ENCODE measurements at places on chromosomes 7 and 10.

DNA sequence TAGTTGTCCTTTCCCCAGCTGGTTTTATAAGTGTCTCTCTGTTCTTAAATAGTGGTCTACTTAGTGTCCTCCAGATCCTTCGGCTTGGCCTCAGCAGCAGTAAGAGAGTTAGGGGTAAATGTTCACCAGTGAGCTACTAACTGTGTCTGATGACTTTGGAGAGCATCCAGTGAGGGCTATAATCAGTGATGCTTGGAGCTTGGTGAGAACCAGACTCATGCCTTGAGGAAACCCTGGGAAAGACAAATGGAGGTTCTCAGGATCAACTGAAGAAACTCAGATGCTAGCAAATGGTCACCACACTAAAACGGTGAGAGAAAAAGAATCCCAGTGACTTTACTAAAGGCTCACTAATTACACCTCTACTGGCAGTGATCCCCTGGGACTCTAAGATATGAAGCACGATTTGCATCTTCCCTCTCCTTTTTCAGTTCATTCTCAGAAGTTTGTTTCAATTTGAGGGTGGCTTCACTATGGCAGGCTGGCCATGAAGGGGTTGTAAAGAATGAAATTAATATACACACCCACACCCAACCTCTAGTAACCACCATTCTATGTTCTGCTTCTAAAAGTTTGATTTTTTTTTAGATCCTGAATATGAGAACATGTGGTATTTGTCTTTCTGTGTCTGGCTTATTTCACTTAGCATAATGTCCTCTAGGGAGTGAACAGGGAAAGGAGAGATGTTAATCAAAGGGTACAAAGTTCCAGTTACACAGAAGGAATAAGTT, 177.9 kb downstream of the PDE1C start:
- DNase-seq: no peak

DNA sequence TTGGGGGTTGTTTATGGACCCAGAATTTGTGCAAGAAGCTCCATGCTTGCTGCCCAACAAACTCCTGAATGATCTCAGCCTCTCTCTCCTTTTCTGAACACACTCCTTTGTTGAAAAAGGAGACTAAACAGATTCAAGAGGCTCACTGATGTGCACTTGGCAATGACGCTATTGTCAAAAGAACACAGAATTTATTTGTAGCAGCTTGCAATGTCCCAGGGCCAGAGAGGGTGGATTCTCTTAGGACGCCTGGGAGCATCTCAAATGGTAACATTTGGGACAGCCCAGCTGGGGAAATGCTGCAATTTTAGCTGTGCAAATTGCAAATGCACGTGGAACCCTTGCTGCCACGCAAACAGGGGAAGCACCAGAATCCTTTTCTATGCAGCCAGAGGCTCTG, 79.9 kb downstream of the GPR26 start:
- DNase-seq: no peak

GRCh38 chr10:93220296-93221170, 146.8 kb downstream of the CYP26A1 start:
- no peak for DNase-seq

DNA sequence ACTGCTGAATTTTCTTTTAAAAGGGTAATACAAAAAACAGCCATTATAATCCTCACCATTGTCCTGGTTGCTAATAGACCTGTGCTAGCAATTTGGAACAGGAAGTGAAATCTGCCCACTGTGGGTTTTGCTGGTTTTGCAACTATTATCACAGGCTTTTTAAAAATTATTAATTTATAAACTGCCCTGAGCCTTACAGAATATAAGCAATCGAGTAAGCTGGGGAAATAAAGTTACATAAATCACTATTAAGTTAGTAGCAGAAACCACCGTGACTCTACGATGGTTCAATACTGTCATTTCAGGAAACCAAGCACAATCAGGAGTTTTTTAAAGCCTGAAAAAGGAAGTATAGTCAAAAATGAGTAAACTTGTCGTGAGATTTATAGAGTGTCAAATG, 62.3 kb downstream of the TMEM26 start:
- no peak for DNase-seq

GRCh38 chr10:111822661-111823060, 360.9 kb downstream of the GPAM start:
- no peak for DNase-seq

DNA sequence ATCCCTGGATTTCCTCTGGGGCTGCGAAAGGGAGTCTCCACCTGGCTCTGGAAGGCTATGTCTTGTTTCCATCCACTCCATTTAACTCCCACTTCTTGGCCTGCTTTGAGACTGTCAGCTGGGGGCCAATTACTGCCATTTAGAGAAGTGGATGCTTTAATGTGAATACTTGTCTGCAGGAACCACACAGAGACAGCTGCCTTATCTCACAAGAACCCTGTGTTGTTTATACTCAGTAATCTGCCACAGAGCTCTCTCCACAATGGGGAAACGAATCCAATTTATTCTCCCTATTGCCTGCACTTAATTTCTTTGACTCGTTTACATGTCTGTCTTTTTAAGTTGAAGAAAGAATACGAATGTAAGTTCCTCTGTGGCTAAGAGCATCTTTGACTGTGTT, 787.0 kb upstream of the C7orf33 start:
- DNase-seq: no peak

Measured in T-helper 17 cell (primary cell).